Hypothalamus (tissue), 51 donors: ENCODE measurements at places on chromosomes 7 and 10.
A peak's percentile ranks its signal among the peaks of the same experiment; 100 is the strongest.

GRCh38 chr7:2529161-2530070, 9.8 kb downstream of the LFNG start:
- peak; percentile 59 for DNase-seq

GRCh38 chr10:28681928-28682750, 4.8 kb downstream of the BAMBI start:
- DNase-seq, result no peak

- DNase-seq, result no peak
Measured at GRCh38 chr10:82826132-82826531, 951.1 kb downstream of the NRG3 start.

DNA sequence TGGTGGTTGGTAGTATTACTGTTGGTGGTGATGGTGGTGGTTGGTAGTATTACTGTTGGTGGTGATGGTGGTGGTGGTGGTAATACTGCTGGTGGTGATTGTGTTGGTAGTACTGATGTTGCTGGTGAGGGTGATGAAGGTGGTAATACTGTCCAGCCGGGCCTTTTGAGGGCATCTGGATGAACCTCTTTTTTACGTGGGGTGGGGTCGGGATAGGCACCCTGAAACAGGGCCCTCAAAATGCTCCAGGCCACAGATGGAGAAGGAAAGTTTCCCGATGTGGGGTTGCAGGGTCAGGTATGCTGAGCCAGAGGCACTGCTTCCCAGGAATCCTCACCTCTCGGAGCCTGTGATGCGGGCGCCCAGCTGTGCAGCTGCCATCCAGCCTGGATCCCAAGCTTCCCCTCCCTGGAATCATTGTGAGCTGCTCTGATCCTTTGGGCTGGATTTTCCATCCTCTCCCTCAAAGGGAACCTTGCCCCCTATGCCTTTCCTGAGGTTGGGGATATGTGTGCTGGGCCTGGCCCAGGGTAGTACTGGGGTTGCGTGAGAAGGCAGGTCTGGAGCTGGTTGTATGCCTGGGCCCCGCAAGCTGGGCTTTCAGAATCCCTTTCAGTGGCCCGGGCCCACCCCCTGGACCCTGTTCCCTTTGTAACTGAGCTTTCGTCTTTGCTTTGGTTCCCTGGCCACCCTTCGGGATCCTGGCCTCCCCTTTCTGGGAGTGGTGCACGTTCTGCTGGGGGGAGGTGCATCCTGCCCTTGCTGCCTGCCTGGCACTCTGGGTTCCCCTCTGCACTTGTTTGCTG, 43.3 kb downstream of the DOCK1 start:
- no peak for DNase-seq

DNA sequence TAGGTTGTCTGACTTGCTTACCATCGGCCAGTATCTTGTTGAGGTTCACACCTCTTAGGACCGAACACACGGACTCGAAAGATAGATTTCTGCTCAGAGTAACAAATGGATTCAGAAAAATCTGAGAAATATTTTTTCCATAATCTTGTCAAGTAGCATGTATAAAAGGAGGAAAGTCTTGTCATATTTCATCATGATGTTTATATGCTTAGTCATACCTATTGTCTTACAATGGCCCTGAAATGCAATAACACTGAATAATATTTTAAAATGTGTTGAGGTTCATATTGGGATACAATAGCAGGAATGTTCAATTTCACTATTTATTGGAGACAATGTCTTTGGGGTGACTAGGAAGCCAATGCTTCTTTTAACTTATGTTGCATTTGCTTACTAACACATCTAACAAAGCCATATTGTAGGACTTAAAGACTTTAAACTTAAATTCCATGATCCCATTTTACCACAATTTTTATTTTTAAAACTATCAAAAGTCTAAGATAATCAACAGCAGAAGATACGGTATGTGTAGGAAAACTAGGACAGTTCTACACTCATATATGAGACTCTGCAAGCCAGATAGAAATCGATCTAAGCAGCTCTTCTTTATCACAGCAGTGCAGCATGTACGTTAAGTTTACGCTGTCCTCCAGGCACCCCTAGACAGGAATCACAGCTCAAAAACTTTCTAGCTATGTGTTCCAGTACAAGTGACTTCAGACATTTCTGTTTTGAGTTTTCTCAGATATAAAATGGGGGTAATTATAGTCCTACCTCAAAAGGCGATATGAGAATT, 135.7 kb upstream of the CAV2 start:
- DNase-seq, result no peak

DNA sequence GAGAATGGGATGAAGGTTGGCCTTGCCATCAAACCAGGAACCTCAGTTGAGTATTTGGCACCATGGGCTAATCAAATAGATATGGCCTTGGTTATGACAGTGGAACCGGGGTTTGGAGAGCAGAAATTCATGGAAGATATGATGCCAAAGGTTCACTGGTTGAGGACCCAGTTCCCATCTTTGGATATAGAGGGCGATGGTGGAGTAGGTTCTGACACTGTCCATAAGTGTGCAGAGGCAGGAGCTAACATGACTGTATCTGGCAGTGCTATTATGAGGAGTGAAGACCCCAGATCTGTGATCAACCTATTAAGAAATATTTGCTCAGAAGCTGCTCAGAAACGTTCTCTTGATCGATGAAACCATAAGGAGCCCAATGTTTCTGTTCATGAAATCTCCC, 637 bp downstream of the RPEL1 start:
- DNase-seq, result no peak

DNA sequence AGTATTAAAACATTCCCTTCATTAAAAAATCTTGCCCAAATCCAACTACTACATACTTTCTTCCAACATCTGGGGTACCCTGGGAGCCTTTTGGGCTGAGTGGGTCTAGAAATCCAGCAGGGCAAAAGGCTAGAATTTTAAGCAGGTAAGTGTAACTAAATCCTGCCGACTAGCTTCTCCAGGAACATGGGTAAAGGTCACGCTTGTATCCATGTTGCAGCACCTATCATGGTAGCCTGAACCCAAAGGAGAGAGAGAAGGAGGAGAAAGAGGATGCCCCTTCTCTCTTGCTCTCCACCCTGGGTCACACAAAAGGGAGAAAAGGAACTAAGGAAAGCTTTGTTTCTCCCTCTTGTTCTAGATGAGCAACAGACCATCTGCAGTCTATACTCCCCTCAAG, 53.3 kb downstream of the ZNF680 start:
- DNase-seq, result no peak

DNA sequence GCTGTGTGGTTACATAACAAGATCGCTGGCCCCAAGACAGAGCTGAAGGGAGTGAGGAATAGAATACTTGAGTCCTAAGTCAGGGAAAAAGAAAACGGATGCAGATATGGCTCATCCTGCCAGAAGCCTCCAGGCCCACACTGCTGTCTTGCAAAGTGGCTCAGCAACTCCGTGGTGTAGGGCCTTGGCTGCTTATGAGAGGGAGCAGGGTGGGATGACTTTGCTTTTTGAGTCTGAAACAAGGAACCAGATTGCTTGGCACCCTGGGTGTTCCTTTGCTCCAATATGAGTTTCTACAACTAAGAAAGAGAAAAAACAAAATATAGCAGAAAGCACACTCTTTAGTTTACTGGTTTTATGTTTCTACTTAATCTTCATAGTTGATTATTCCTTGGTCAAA, 193.8 kb upstream of the WDR11 start:
- DNase-seq, result no peak

- DNase-seq, result no peak
Measured at GRCh38 chr7:18020138-18020715, 7.4 kb downstream of the PRPS1L1 start.

- no peak for DNase-seq
Measured at GRCh38 chr7:149005427-149006344, 22.6 kb downstream of the PDIA4 start.

GRCh38 chr10:13184730-13185514, 23.6 kb downstream of the MCM10 start:
- no peak for DNase-seq

DNA sequence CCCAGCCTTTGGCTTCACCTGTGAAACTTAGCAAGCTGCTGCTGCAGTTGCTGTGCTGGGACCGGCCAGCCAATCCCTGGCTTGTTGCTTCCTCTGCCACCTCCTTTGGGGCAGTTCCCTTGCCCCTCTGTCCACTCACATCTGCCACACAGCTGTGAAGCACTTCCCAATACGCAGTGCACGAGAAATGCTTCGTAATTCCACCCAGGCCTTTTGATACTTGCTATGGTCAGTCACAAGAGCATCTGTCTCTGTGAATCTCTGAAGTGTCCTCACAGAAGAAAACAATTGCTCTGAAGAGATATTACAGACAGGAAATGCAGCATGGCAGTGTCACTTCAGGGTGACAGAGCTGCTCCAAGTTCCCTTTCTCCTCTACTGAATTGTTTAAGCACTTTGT, 208.5 kb downstream of the PTEN start:
- no peak for DNase-seq

- DNase-seq, result peak; percentile 37
Measured at GRCh38 chr7:106421181-106421762, 136.5 kb upstream of the NAMPT start.

DNA sequence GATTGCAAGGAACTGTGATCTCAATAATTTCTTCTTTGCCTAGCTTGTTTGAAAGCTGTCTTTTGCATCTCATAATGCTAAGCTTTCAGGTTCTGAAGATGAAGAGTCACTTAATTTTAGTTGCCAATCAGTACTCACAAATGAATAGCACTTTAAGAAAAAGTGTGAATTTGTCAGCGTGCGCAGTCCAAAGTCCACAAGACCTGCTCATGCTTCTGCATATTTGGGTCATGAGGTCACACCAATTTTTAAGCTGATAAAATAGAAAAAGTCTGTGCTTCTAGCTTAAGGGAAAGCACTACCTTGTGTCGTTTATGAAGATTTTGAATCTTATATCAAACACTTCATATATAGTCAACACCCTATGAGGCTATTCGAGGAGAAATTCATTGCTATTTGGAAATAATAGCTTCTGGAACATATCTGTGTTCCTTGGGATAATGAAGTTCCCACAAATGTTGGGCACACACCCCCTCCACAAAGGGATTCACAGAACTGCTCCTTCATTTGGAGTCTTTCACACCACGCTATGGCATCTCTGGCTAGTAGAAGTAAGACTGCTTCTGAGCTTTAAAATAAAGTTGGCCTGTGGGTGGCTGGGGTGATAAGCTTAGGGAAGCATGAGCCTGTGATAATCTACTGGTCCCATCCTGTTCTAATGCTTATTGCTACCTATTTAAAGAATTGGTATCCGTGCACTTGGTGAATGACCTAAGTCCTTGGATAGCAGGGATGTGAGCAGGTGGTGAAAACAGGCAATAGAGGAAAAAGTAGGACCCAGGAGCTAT, 33.3 kb downstream of the A1CF start:
- no peak for DNase-seq

- no peak for DNase-seq
Measured at GRCh38 chr7:2605608-2606538, 25.9 kb upstream of the TTYH3 start.

DNA sequence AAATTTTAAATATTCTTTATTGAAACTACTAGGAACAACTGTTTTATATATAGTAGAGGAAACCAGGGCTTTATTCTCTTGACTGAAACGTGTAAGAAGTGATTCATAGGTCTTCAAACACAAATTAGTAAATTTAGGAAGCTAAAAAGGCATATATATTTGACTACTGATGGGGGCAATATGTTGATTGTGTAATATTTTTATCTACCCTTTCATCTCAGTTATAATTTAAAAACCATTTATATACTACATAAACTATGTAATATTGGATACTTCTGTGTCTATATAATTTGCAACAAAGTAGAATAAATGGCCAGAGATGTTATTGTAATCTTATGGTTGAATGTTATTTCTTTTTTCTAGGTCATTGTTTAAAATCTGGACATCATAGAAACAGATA, 269.3 kb upstream of the KAT6B start:
- no peak for DNase-seq
